Type B pancreatic cell (in vitro differentiated cells): ENCODE measurements at places on chromosomes 2 and 18.

- H3K27ac ChIP-seq = no peak overlapping the region
- no peak overlapping the region for H3K4me3 ChIP-seq
- H3K36me3 ChIP-seq = no peaks in the 10 kb centered on the region
Observed at GRCh38 chr2:222353993-222354392, 55.2 kb upstream of the PAX3 start.

GRCh38 chr2:127170452-127171197 lies 49.5 kb downstream of the CYP27C1 start:
- H3K4me3 ChIP-seq = no peak overlapping the region
- DNase-seq = no peak
- H3K27me3 ChIP-seq = peaks cover 4% of the 10 kb centered on the region
- no peaks in the 10 kb centered on the region for H3K36me3 ChIP-seq
- H3K27ac ChIP-seq = no peak overlapping the region

GRCh38 chr2:121017396-121017795 lies 267.6 kb downstream of the TFCP2L1 start:
- peaks cover 21% of the 10 kb centered on the region for H3K4me1 ChIP-seq
- peaks cover 10% of the 10 kb centered on the region for H3K27me3 ChIP-seq
- H3K4me3 ChIP-seq = no peak overlapping the region
- DNase-seq = peak; percentile 11
- no peaks in the 10 kb centered on the region for H3K36me3 ChIP-seq
- H3K27ac ChIP-seq = no peak overlapping the region

DNA sequence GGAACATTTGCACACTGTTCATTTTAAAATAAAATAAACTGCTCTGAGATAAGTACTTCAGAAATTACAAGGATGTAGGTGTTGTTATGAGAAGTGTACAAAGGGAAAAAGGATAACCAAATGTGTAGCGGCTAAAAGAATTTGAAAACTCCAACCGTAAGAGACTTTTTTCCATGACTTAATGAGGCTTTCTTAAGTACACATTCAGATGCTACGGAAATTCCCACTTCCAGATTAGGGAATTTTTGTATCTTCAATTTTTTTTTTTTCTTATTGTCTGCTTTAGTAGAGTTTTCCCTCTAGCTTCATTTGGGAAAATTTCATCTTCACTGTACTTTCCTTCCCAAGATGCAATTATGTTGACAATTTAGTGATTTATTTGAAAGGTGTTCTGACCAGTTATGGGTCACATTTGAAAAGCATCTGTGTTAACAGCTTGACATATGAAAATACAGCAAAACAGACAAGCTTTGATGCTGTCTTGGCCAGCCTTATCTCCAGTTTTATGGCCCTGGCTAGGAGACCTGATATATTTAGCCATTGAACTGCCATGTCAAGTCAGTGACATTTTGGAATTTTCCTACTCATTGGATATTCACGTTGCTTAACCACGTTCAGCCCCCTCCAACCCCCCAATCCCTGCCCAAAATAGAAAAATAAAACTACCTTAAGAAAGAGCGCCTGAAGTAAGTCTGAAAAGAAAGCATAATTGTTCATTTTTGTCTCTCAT lies 105.6 kb downstream of the FEZ2 start:
- no peaks in the 10 kb centered on the region for H3K27me3 ChIP-seq
- peaks cover 16% of the 10 kb centered on the region for H3K4me1 ChIP-seq
- peak overlapping the region; percentile 47 for H3K27ac ChIP-seq
- no peak overlapping the region for H3K4me3 ChIP-seq

DNA sequence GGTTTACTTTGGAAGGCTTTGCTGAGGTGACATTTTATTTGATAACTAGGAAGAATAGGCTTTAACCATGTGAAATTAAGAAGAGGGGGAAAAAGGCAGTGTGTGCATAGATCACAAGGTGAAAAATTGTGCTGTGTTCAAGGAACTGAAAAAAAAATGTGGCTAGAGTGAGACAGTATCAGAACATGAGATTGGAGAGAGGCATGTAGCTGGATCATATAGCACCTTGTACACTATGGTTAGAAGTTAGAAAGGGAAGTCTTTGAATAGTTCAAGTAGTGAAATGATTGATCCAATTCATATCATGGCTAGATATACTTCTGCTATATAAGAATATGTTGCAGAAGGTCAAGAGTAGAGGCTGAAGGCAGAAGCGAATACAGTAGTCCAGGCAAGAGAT lies 12.3 kb upstream of the TNFRSF11A start:
- peaks cover 5% of the 10 kb centered on the region for H3K36me3 ChIP-seq
- H3K4me3 ChIP-seq = no peak overlapping the region
- no peaks in the 10 kb centered on the region for H3K4me1 ChIP-seq
- H3K27ac ChIP-seq = no peak overlapping the region
- no peak for DNase-seq

- H3K4me1 ChIP-seq = peaks cover 15% of the 10 kb centered on the region
- H3K27ac ChIP-seq = no peak overlapping the region
- peaks cover 17% of the 10 kb centered on the region for H3K36me3 ChIP-seq
- DNase-seq = no peak
- H3K4me3 ChIP-seq = no peak overlapping the region
Observed at GRCh38 chr18:13720847-13721246, 5.5 kb downstream of the FAM210A start.

DNA sequence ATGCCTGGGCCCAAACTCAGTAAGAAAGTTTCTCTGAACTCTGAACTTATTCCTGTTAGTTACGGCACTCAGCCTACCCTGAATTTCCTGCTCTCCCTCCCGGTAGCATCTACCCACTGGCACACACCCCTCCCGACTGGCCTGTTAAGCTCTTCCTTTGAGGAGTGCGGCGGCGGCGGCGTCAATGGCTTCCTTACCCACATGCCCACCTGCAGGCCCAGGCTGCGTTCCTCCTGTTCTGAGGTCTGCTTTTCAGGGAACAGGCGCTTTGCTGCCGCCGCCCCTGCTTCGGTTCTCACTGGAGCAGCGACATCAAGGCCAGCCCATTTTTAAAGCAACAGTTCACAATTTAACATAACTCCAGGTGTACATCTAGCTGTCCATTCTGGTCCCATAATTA lies 432.4 kb downstream of the DCDC2C start:
- H3K27me3 ChIP-seq = no peaks in the 10 kb centered on the region
- peaks cover 19% of the 10 kb centered on the region for H3K4me1 ChIP-seq
- no peak overlapping the region for H3K27ac ChIP-seq
- no peaks in the 10 kb centered on the region for H3K36me3 ChIP-seq

DNA sequence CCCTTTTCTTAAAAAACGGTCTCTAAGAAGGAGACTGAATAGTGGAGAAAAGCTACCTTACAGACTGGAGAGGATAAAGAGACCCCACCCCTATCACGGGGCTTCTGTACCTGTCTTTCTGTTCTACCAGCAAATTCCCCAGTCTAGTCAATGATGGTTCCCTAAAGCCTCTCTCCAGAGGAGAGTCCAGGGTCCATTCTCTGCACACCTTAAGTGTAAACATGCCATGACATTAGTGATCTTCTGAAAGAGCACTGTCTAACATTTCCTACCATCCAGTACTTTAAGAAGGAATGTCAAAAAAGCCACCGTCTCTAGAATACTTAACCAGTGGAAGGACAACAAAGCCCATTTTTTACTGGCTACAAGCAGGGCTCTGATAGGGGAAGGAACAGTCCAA lies 17.0 kb upstream of the ERCC3 start:
- no peak overlapping the region for H3K4me3 ChIP-seq
- no peak overlapping the region for H3K27ac ChIP-seq
- H3K4me1 ChIP-seq = no peaks in the 10 kb centered on the region
- DNase-seq = no peak

- H3K27me3 ChIP-seq = no peaks in the 10 kb centered on the region
- H3K27ac ChIP-seq = no peak overlapping the region
- no peaks in the 10 kb centered on the region for H3K36me3 ChIP-seq
- DNase-seq = no peak
- no peak overlapping the region for H3K4me3 ChIP-seq
- no peaks in the 10 kb centered on the region for H3K4me1 ChIP-seq
Observed at GRCh38 chr18:68354176-68354575, 360.7 kb downstream of the TMX3 start.

DNA sequence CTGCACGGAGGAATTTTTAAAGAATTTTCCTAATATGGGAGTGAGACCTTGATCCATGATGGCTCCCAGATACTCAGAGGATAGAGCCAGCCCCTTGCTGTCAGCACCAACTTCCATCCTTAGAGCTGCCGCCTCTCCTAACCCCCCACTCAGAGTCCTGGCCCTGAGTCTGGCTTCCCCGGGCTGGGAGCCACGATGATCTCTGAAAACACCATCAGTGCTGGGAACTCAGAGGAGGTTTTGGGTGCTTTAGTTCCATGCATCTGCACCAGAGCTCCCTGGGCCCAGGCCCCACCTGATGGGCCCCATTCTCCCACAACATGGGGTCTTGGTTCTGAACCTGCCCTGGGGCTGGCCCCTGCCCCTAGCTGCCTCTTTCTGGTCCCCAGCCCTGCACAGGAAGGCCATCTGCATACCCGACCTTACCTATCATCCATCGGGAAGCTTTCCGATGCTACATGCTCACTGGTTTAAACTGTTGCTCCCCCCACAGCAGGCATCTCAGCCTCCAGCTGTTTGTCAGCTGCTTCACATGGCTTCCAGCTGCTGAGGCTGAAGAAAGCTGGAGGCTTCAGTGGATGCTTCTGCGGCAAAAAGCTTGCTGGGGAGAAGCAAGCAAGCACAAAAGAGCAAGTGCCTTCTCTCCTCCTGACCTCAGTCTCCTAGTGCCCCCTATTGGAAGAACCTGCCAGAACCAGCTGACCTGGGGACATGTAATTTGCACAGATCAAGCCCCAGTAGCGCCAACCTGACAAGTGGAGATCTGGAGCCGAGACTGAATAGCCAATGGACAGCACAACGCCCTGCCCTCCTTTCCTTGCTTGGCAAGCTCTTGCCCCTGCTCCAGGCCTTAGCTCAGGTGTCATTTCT lies 24.2 kb upstream of the RHOB start:
- H3K4me1 ChIP-seq = peaks cover 23% of the 10 kb centered on the region
- no peak overlapping the region for H3K4me3 ChIP-seq
- no peaks in the 10 kb centered on the region for H3K36me3 ChIP-seq
- no peak for DNase-seq
- no peak overlapping the region for H3K27ac ChIP-seq

DNA sequence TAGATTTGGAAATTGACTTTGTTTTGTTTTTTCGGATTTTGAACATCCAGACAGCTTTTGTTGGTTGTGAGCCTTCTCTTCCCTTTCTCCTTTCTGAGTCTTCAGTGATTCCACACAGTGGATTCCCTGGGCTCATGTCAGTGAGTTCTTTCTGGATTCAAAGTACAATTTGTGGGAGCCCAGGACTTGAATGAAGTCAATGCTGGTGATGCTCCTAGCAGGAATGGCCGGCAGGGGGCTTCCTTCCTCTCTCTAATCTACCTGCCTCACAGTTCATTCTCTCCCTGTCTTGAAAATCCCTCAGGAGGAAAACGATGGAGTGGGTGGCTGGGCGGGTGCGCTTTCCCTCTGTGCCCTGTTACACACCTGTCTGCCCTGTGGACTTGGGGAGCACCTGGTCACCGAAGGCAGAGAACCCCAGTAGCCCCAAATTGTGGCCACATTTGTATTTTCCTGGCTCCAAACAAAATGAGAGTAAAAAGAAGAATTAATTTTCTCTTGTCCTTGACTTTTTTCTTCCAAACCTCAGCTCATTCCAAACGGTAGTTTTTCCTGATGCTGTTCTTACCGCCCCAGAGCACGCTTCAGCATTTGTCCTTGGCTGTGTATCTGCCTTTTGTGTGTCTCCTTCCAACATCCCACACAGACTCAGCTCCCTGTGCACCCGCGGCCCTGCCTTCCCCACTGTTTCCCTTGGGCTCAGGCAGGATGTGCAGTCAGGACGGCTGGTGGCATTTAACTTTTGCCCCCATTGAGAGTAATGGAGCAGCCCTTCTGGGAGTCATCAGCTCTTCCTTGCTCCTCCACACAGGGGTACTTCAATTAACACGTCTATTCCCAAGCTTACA lies 86.6 kb downstream of the MARCO start:
- no peak for DNase-seq
- no peaks in the 10 kb centered on the region for H3K4me1 ChIP-seq
- H3K27ac ChIP-seq = no peak overlapping the region
- H3K27me3 ChIP-seq = peaks cover 45% of the 10 kb centered on the region
- H3K36me3 ChIP-seq = no peaks in the 10 kb centered on the region

DNA sequence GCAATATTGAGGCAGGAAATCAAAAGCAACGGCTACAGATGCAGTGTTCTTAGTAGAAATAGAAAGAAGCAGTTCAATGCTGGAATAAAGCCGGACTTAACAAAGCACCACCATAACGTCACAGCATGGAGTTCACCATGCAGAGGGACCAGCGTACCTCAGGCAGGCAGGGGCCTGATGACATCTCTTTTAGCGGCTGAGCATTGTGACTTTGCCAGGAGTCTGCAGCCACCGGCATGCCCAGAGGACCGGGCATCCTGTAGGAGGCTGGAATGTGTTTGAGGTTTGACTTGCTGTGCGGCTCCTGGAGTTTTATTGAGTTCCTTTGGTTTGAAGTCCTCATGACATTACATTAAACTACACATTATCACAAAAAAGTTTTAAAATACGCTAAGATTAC lies 139.8 kb downstream of the UXS1 start:
- no peaks in the 10 kb centered on the region for H3K36me3 ChIP-seq
- no peak overlapping the region for H3K27ac ChIP-seq
- peaks cover 3% of the 10 kb centered on the region for H3K27me3 ChIP-seq
- H3K4me3 ChIP-seq = no peak overlapping the region
- H3K4me1 ChIP-seq = peaks cover 7% of the 10 kb centered on the region
- DNase-seq = no peak

GRCh38 chr2:9137379-9138150 lies 69.0 kb upstream of the ASAP2 start:
- DNase-seq = no peak
- peaks cover 3% of the 10 kb centered on the region for H3K27me3 ChIP-seq
- H3K4me3 ChIP-seq = no peak overlapping the region
- no peaks in the 10 kb centered on the region for H3K36me3 ChIP-seq
- no peak overlapping the region for H3K27ac ChIP-seq

GRCh38 chr2:219399716-219400478 lies 12.2 kb upstream of the DNPEP start:
- H3K36me3 ChIP-seq = no peaks in the 10 kb centered on the region
- peak overlapping the region; percentile 14 for H3K27ac ChIP-seq
- no peak for DNase-seq
- H3K4me1 ChIP-seq = peaks cover 51% of the 10 kb centered on the region
- peak overlapping the region; percentile 25 for H3K4me3 ChIP-seq

DNA sequence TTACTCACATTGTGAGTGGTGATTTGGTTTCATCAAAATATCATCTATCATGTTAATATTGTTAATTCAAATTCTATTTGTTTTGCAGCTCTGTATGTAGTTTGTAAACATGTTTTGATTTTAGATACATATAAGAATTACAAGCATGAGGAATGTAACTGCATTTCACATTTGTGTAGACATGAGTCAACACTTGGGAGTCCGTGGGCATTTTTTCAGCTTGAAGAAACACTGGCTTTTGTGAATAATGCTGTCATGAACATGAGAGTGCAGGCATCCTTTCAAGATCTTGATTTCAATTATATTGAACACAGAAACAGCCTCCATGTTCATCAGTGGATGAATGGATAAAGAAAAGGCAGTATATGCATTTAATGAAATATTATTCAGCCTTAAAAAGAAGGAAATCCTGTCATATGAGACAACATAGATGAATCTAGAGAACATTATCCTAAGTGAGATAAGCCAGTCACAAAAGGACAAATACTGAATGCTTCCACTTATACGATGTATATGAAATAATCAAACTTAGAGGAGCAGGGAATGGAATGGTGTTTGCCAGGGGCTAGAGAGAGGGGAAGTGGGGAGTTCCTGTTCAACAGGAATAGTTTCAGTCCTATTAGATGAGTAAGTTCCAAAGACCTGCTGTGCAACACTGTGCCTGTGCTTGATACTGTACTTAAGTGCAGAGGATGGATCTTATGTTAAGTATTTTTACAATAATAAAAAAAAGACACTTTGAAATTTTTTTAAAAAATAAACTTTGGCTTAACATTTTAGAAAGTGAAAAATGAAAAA lies 194.9 kb downstream of the LRATD1 start:
- H3K36me3 ChIP-seq = no peaks in the 10 kb centered on the region
- H3K27me3 ChIP-seq = no peaks in the 10 kb centered on the region
- H3K4me3 ChIP-seq = no peak overlapping the region
- DNase-seq = no peak
